M059J (cell line): ENCODE measurements at places on chromosomes 4 and X. TPM values are rescaled to one million over a fixed set of nuclear protein-coding genes. Genes with fewer than 3 reads are reported as not detected.

The OGT gene
- total RNA-seq, result 52.7 and 67.6 TPM in 2 replicates

The ARSD gene
- 23.0 and 23.1 TPM in 2 replicates for total RNA-seq

The SPP1 gene
- 6.1 and 6.4 TPM in 2 replicates for total RNA-seq

The RRAGB gene
- total RNA-seq, result 12.5 and 23.4 TPM in 2 replicates
